Right lobe of liver (tissue), 6 donors: ENCODE measurements at places on chromosomes 4 and X. TPM values are rescaled to one million over a fixed set of nuclear protein-coding genes. Genes with fewer than 3 reads are reported as not detected.

Gene HSFX2
- total RNA-seq = not detected

GRCh38 chr4:155593793-155594192 is 72.9 kb upstream of the GUCY1A1 start:
- no peak overlapping the region for H3K4me3 ChIP-seq
- H3K27ac ChIP-seq = no peak overlapping the region
- no peaks in the 10 kb centered on the region for H3K27me3 ChIP-seq
- H3K4me1 ChIP-seq = no peaks in the 10 kb centered on the region

GRCh38 chr4:11073621-11074051 is 355.1 kb downstream of the HS3ST1 start:
- no peak for DNase-seq
- H3K27me3 ChIP-seq = no peaks in the 10 kb centered on the region
- no peak overlapping the region for H3K27ac ChIP-seq
- H3K36me3 ChIP-seq = no peaks in the 10 kb centered on the region

DNA sequence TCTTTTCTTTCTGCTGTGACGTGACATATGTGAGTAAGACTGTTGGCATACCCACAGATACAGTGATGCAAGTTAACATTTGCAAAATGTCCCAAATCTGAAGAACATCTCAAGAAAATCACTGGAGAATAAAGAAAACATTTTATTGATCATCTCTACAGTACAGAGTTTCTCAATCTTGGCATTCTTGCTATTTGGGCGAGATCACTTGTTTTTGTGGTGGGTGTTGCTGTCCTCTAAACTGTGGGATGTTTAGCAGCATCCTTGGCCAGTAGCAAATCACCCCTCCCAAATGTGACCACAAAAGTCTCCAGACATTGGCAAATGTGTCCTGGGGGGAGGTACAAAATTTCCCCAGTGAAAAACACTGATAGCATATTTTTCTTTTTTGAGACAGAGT is 28.8 kb downstream of the AMELX start:
- H3K4me3 ChIP-seq = no peak overlapping the region
- no peak for DNase-seq
- H3K4me1 ChIP-seq = no peaks in the 10 kb centered on the region
- H3K27ac ChIP-seq = no peak overlapping the region
